ENCODE measurements at places on chromosomes 6 and 20. TPM values are rescaled to one million over a fixed set of nuclear protein-coding genes. Genes with fewer than 3 reads are reported as not detected.

The SLC52A3 gene
- total RNA-seq = 0.25 TPM

The UBE2C gene
- total RNA-seq = 188 TPM

The TRIM31 gene
- not detected for total RNA-seq

The TMEM217 gene
- 4.9 TPM for total RNA-seq

The SLC25A27 gene
- 2.1 TPM for total RNA-seq

The PDYN gene
- total RNA-seq = not detected

The E2F1 gene
- 76.1 TPM for total RNA-seq

The TRAM2 gene
- 1.6 TPM for total RNA-seq

The CEP85L gene
- total RNA-seq = 41.9 TPM

The PRR18 gene
- total RNA-seq = 0.33 TPM

The KCNK5 gene
- 19.6 TPM for total RNA-seq

The ADGRF5 gene
- total RNA-seq = not detected

The SLC22A1 gene
- 0.85 TPM for total RNA-seq

DNA sequence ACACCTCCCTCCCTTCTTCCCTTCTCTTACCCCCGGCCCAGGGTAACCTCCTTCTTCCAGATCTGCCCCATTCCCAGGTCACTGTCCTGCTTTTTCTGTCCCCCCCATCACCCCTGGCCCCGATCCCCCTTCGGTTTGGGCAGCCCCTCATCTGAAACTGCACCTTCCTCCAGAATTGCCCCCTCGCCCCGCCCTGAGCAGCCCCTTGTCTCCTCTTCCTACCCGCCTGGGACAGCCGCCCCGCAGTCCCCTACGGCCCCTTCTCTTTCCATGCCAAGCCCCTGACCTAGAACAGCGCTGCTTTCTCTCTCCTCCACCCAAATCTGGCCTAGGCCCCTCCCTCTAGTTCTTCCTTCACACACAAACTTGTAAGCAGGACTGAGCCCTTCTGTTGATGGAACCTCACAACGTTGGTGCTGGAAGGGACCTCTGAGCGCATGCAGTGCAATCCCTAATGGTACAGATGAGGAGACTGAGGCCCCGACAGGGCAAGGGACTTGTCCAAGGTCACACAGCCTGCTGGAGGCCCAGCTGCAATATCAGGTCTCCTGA is 630 bp downstream of the PPP2R5D start:
- DNase-seq = peak; percentile 19

DNA sequence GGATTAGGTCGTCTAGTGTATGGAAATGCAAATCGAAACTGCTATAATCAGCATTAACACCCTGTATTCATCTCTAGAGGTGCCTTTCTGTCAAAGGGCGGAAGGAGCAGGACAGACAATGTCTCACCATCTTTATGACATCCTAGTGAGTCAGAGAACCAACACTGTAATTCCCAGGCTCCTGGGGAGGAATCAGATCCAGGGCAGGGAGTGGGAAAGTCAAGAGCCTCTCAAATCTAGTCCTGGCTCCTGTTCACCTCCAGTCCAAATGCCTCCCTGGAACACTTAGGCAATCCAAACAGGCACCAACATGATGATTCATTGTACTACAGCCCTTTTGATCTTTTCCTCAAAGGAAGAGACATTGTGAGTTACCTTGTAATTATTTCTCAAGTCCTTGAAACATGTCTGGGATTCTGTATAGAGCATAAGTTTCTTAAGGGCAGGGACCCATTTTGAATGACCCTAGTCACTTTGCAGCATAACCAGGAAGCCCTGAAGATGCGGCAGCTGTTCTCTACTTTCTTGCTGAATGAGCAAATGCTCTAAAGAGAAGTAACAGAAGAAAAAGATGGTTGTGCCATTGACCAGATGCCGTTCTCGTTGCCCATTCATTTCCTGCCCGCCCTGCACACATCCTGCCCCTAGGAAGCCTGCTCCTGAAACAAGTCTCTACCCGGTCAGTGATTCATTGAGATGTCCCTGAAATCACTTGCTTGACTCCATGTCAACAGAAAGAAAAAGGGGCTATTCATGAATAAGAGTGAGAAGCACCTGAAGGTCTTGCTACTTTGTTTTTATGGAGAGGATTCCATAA is 112.8 kb upstream of the JARID2 start:
- DNase-seq = no peak

GRCh38 chr20:37090407-37090806 is 5.4 kb downstream of the RBL1 start:
- DNase-seq = no peak

DNA sequence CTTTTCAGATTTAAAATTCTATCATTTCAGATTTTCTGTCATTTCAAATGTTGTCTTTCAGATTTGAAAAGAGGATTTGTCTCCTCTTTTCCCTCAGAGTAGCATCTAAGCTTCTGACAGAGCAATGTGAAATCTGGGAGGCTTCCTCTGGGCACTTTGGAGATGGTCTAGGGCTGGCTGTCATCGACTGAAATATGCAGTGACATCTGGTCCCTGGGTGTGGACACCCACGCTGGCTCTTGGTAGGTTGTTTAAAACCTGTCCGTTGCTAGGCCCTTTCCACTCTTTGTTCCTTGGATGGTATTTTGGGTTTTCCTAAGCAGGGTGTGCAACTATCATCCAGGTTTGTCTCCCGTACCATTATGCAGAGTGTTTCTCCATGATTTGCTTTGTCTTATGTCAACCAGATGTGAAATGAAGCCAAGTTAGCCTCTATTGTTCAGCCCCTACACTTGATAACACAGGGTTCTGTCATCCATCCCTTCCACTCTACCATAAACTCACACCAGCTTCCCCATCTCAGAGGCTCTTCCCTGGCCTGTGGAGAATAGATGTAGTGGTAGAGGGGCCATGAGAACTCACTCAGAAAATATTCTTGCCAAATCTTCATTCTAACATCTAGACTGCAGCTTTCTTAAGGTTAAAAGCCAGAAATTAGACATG is 5.0 kb upstream of the VIP start:
- DNase-seq = no peak

GRCh38 chr6:3291987-3292386 is 33.2 kb downstream of the PSMG4 start:
- no peak for DNase-seq

DNA sequence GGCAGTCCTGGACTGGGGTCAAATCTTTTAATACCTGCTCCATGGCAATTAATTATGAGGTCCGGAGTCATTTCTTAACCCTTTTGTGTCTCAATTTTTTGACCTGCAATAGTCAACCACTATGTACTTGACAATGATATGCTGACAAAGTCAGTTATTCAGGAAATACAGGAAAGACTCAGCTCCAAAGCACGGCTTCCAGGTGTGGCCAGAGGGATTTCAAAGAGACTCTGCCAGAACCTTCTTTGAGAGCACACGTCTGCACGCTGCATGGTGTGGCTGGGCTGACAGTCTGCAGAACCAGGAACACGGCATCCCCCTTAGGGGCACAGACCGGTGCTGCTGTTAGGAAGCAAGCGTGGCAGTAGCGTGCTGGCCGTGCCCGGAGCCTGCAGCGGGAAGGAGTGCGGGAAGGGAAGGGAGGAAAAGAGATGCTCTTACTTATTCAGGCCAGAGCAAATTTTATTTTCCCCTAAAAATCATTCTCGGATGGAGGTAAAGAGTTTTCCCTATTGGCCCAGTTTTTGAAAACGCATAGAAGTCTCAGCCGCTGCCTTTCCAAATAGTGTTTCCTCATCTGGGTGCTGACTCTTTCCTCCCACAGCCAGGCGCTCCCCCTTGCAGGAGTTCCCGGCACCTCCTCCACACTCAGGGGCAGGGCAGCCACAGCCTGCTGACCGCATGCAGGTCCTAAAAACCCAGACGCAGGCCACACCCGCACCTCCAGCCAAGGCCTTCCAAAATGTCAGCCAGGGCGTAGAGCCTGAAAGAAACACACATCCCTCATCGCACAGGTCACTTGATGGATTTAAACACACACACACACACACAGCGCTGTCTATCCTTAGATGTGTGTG is 187.4 kb upstream of the SNX9 start:
- no peak for DNase-seq

DNA sequence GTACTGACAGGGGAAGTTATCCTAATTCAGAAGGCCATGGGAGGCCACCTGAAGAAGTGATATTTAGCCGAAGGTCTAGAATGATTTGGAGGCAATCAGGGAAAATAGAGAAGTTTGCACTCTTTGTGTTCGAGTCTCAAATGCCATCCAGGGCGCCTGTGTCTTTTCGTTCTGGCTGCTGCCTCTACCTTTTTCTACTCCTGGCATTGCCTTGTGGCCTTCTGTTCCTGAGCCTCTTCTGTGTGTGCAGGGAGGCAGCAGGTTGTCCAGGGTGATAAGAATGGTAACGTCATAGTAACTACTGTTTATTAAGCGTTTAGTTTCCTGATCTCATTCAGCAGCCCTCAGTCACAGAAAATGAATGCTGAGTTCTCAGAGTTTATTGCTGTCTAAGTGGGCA is 252.1 kb downstream of the FARS2 start:
- no peak for DNase-seq

- DNase-seq = no peak
These were observed 107.1 kb upstream of the LGSN start for GRCh38 chr6:63426844-63427243.

- no peak for DNase-seq
These were observed 52.4 kb downstream of the QKI start for GRCh38 chr6:163466839-163467390.

DNA sequence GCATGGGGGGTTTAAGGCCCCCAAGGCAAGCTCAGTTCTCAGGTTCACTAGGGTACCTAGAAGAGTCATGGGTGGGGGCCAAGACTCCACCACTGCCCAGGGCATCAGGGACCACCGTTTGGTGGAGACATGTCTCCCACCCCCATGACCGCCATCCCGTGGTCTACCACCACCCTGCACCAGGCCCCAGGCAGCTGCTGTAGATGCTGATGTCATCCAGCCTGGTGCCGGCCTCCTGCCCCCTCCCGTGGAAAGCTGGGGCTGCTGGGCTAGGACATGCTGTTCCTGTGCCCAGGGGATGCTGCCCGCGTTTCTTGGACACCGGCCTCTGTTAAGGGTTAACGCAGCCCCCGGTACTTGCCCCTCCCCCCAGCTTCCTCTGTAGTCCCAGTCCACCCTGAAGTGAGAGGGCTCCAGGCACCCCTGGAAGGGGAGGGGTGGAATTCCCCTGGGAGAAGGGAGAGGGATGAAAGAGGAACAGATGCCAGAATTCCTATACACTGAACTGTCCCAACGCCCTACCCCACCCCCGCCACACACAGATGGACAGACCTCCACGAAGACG is 587 bp downstream of the IP6K3 start:
- no peak for DNase-seq

DNA sequence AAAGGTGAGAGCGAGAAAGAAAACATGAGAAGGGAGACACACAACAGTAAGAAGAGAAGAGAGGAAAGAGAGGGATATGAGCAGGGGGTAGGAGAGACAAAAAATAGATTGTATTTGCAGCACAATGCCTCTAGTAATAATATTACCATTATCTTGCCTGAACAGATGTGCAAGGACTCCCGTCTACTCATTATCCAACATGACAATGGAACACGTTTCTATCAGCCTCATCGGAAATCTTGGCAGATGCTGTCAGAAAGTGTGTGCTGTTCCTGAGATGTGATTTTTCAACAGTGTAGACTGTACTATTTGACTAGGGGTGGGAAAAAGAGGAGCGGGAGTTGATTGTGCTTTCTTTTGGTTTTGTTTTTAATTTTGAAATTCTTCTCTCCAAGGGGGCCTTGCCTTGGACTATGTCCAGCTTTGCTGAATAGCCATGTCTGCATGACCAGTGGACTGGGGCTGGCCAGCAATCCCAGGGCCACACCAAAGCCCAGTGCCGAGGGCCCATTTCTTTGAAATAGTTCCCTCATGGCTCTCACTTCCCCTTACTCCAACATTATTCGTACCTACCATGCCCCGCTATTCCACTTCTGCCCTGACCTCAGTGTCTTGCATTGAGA is 11.3 kb upstream of the TRAM2 start:
- DNase-seq = no peak

- no peak for DNase-seq
These were observed 174.9 kb upstream of the C6orf118 start for GRCh38 chr6:165484178-165484889.

GRCh38 chr6:157561929-157562810 is 181.2 kb downstream of the ZDHHC14 start:
- DNase-seq = no peak

- DNase-seq = no peak
These were observed 174.9 kb downstream of the RIMS1 start for GRCh38 chr6:72061286-72061685.

GRCh38 chr6:48206091-48206490 is 95.1 kb upstream of the PTCHD4 start:
- DNase-seq = no peak
